ENCODE measurements at places on chromosomes 1 and 21.

DNA sequence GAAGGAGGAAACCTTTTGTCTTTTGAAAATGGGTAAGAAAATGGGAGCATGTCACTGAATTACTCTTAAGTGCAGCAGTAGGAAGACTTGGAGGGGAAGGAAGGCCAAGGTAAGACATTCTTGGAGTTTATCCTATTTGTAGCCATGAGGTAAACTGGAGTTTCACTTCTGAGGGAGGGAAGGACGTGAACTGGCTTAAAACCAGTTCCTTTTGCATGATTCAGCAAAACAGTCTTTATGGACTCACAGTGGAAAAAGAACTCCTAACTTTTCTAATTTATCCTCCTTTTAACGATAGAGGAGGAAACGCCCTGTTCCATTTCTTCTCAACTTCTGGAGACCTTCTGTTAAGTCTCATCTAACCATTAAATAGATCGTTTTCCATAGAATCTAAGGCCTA lies 2.5 kb downstream of the PRDX6 start:
- DNase-seq, result no peak

DNA sequence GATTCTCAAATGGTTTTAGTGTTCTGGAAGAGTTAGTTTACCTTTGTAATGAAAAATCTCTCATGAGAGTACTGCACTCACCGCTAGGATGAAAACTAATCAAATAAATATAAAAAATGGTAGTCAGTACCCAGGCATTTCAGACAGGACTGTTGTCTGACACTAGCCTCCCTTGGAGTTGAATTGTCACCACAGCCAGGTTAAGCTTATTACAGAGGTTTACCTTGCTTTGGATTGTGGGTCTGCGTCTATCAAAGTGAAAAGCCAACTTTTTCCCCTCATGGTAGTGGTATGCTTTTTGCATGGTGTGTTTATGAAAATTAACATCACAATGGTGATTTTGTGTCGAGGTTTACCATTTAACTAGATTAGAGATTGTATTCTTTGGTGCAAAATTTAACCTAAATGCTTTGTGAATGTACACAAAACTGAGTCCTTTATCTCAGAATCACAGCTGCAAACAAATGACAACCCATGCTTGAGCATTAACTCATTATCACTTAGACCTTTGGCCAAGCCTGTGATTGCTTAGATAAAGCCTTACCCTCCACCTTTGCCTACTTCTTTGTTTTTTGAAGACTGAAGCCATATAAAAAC lies 20.1 kb downstream of the RAP1A start:
- DNase-seq, result no peak

- no peak for DNase-seq
These were observed 30.7 kb upstream of the KIAA1614 start for GRCh38 chr1:180881806-180882509.

GRCh38 chr21:21001591-21002100 lies 3.4 kb downstream of the NCAM2 start:
- no peak for DNase-seq

DNA sequence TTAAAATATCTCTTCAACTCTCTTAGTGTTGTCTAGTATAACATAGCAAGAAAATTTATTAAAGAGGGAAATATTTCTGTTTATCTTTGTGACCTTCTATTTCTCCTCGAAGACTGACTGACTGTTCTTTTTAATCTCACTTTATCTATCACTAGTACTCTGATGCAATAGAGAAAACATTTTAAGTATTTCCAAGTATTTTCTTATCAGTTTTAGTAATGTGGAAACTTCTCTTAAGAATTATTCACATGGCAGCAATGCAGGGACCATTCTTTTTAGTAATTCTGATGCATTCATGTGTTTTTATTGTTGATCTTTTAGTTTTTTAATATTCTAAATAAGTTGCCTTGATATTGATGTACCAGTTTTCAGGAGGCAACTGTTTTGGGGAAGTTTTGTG lies 115.7 kb downstream of the NEK7 start:
- no peak for DNase-seq

- DNase-seq, result no peak
These were observed 15.6 kb downstream of the DDAH1 start for GRCh38 chr1:85449356-85449755.

DNA sequence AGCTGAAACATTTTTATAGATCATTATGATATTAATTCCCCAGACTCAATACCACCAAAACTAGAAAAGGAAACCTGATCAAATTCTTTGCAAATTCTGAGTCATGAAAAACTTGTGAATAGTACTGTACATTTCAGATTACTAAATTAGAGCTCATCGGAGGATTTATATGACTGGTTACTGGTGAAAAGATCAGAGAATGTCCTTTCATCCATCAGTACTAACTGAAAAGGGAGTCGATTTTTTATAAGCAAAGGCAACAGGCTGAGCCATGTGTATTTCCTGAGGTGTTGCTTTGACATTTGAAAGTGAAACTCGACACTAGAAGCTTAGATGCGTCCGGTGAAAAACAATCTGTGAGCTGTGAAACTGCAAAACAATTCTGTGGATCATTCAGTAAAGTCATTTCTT lies 155.7 kb downstream of the TNFSF18 start:
- no peak for DNase-seq

DNA sequence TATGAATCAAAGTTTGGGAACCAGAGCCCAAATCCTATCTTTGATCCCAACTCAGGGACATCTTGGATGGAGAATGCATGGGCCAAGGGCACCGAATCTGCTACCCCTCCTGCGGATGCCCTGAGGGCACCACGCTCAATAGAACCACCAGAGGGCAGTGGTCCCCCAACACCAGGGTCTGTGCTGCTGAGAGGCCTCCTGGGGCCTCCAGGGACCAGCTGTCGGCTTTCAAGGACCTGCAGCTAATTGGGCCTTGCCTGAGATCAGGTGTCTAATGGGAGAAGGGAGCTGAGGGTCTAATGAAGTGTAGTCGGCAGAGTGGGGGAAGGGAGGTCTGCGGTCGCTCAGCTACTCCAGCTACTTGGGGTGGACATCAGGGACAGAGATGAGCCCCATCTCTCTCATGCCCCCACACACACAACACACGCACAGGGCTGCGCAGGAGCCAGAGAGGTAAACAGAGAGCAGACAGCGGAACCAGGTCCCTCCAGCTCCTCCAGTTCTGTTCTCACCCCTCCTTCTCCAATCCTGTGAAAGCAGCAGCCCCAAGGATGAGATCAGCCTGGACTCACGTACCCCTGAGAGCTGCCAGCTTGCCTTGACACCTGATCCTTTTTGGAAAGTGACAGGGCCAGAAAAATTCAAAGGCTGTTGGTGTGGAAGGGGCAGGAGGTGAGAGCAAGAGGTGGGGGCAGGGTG lies 34.9 kb upstream of the PPP1R15B start:
- peak; percentile 79 for DNase-seq

GRCh38 chr1:64678366-64678765 lies 66.5 kb upstream of the RAVER2 start:
- no peak for DNase-seq

Measured in activated CD4-positive, alpha-beta T cell treated with anti-CD3 and anti-CD28 coated beads, Interleukin-2, amount 50 U/mL, for 4 hours (primary cell).